ENCODE measurements at places on chromosomes 3 and 15.
A peak's percentile ranks its signal among the peaks of the same experiment; 100 is the strongest.

GRCh38 chr3:56145410-56145809 is 322.9 kb downstream of the ERC2 start:
- no peak for DNase-seq

DNA sequence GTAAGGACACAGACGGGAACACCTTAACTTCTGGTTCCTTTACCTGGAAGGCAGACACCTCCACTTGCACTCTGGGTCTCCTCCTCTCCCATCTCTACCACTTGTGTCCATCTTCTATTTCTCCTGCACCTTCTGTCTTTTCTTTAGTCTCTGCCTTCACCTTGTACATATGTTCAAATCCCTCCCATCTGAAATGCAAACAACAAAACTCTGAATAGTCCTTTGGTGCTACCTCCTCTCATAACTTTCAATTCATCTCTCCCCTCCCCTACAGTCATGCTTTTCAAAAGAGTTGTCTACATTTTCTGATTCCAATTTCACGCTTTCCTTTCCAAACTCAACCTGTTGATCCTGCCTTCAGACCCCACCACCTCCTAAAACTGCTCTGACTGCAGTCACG is 5.3 kb upstream of the CRABP1 start:
- DNase-seq, result no peak

DNA sequence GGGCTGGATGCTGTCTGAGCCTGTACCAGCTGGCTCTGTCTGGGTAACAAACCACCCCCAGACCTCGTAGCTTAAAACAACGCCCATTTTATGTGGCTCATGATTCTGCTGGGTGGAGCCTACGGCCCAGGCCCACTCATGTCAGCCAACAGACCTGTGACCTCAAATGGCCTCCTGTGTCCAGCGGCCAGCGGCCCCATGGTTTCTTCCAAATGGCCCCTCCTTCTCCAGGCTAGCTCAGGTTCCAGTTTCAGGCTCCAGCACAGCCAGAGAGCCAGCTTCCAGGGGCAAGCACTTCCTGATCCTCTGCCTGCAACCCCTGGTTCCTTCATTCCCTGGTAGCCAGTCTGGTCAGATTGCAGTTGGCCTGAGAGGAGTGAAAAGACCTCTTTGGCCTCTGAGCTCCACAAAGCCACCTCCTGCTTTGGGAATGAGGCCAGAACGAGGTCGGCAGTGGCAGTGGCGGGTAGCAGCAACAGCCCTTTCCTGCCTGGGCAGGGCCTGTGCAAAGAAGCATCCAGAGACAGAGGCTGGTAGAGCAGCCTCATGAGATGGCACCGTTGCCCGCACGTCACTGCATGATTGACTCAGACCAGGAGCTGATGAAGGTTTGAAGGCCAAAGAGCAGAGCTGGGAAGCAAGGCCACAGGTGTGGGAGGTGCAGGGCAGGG is 21.0 kb upstream of the PLXNA1 start:
- peak; percentile 38 for DNase-seq

- peak; percentile 85 for DNase-seq
Observed at GRCh38 chr15:91942720-91943394, 89.3 kb downstream of the SLCO3A1 start.

DNA sequence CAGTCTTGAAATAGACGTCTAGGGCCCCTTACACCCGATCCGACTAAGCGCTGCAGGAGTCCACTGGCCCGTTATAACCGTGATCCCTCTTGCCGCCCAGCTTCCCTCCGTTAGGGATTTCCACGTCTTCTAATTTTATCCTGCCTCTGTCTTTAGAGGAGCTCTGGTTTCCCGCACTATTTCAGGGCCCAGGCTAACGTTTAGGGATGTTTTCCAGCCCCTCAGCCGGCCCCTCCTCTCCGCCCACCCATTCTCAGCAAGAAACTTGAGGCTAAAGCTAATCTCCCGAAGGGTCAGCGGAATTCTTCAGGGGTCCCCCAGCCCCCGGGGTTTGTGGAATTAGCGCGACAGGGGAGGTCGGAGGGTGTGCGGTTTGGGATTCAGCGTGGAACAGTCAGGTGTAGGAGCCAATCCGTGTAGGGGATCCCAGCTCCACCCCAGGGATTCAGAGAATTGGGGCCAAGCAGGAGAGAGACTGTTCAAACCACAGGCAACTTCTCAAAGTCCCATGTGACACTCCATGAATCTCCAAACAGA is 1.6 kb downstream of the PTX3 start:
- DNase-seq, result no peak

- no peak for DNase-seq
Observed at GRCh38 chr3:158839966-158840365, 38.1 kb downstream of the MFSD1 start.

- DNase-seq, result no peak
Observed at GRCh38 chr15:84609818-84610525, 9.2 kb downstream of the ZSCAN2 start.

GRCh38 chr3:97810779-97811390 is 10.9 kb upstream of the CRYBG3 start:
- no peak for DNase-seq

- DNase-seq, result no peak
Observed at GRCh38 chr3:177828208-177828565, 630.9 kb upstream of the TBL1XR1 start.

- no peak for DNase-seq
Observed at GRCh38 chr3:125025642-125026041, 30.2 kb downstream of the HEG1 start.

DNA sequence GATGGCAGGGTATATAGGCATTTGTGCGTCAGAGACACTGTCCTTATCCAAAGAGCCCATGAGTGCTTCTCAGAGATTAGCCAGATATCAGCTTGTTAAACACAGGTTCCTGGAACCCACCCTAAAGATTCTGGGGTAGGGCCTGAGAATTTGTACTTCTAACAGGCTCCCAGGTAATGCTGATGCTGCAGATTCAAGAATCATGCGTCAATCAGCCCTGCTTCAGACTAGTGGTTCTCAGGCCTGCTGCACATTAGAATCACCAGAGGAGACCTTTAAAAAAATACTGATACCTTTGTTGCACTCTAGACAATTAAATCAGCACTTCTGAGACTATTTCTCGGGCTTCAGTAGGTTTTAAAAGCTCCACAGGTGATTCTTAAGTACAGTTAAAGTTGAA is 369.5 kb downstream of the MFSD1 start:
- no peak for DNase-seq

GRCh38 chr3:4083225-4084015 is 219.7 kb upstream of the SETMAR start:
- DNase-seq, result no peak

GRCh38 chr15:77474310-77474988 is 53.8 kb downstream of the HMG20A start:
- no peak for DNase-seq

GRCh38 chr15:34861214-34861613 is 65.9 kb upstream of the ACTC1 start:
- DNase-seq, result no peak

GRCh38 chr15:79513940-79514339 is 81.8 kb downstream of the MINAR1 start:
- DNase-seq, result no peak

DNA sequence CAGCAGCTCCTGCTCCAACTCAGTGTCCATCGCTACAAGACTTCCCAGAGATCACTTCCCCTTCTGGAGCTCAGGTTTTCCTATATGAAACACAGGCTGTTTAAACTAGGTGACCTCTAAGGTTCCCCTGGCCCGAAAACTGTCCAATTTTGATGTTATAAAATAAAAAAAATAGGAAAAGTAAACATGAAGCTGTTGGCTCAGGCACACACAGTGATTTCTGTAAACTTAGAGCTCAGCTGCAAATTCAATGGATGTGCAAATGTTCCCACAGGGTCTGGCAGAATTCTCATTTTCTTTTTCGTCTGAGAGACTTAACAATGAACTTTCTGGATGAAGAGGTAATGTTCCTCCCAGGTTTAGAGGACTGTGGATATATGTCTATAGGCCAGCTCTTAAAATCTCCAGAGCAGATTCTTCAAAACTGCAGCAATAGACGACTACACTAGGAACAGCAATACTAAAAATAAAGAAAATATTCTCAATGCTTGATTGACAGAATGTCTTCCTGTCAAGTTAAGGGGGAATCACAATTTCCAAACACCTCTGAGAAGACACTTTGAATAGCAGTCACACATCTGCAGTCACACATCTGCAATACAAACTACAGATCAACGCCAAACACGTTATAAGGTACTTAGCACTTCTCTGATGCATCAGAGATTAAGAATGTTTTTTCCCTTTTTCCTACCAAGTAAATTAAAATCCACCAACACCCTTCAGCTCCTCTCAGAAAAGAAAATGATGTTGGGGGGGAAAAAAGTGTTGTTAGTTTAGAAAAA is 2.8 kb downstream of the NUP210 start:
- no peak for DNase-seq

DNA sequence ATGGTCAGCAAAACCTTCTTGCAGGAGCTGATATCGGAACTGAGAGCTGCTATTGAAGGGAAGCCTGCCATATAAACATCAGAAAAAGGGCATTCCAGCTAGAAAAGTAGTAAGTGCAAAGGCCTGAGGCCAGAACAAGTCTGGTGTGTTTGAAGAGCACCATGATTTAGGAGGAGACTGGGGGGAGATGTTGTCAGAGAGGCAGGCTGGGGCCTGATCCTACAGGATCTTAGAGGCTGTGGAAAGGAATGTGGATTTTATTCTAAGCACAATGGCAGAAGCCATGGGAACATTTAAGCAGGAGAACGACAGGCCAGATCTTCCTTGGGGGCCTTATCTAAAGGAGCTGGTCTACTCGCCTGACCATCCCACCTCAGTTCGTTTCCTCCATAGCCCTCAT is 5.1 kb upstream of the MUC13 start:
- no peak for DNase-seq

DNA sequence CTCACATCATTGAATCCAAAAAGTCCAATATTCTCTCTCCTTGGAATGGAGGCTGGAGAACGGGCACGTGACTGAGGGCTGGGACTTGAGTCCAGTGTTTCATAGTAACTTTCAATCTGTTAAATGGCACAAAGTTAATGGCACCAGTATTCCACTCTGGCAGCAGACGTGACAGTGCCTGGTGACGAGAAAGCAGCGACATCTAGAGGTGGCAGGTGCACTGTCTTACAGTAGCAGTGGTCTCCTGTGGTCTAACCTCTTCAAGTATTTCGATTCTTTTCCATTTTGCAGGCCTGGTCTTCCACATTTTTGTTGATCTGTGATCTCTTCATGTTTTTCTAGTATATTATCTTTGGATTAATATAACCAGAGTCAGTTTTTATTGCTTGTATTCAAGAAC is 107.1 kb downstream of the OXSM start:
- peak; percentile 21 for DNase-seq

GRCh38 chr3:49634736-49635135 is 39.4 kb upstream of the APEH start:
- DNase-seq, result no peak

DNA sequence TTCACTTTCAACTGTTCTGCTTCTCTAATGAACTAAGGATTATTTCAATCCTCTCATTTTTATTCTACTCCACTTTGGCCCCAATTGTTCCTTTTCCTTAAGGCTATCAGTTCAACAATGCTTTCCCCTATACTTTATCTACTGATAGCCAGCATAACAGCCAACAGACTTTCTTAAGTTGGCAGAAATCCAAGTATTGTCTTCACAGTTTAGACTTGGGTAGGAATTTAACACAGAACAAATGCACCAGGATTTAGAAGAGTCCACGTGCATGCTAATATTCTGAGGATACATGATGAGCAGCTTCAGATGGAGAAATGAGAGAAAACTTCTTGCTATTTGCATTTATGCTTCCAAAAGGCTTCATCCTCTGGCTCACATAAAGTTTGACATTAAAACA is 54.8 kb downstream of the FBN1 start:
- DNase-seq, result no peak

- DNase-seq, result no peak
Observed at GRCh38 chr3:9692416-9692815, 11.2 kb upstream of the CPNE9 start.

- DNase-seq, result peak; percentile 59
Observed at GRCh38 chr3:190514413-190515153, 698 bp downstream of the IL1RAP start.

GRCh38 chr15:88989578-88989977 is 76.4 kb upstream of the MFGE8 start:
- DNase-seq, result peak; percentile 42

DNA sequence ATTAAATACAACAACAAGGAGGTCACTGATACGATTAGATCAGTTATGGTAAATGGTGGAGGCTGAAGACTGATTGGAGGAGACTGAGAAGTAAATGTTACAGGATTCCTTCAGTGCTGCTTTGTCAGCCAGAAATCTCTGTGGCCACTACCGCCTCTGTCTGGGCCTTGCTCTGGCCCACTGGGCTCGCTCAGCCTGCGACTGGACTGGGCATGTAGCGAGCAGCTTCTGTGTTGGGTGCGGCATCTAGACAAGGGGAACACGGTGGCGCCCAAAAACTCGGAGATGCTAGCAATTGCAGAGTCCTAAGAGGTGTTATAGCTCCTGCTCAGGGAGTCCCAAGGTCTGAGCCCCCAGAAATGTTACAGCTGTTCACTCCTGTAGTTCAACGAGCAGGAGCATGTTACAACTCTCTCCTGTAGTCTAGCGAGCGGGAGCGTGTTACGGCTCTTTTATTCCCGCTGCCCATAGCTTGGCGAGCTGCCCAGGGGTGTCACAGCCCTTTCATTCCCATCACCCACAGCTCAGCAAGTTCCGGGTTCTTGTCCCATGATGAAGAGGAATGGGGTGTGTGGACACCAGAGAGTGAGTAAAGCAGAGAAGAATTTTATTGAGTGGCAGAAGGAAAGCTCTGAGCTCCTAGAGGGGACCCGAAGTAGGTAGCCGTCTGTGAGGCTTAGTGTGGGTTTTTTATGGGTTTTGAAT is 24.7 kb downstream of the SLC15A2 start:
- no peak for DNase-seq

DNA sequence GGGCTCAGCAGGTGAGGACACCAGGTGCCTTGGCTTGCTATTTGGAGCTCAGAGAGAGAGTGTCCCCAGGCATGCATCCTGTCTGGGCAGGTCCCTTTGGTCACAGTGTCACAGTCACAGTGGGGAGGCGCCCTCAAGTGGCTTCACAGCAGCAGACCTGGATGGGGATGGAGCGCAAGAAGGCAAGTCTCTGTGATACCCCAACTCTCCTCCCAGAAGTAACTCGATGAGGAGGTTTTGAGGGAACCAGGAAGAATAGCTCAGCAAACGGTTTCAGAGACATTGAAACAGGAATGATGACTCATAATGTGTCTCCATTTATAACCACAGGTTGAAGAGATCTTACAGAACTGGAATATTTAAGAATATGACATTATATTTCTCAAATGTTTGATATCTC is 66.5 kb upstream of the SH3GL3 start:
- DNase-seq, result peak; percentile 63

GRCh38 chr3:69566275-69566674 is 173.0 kb upstream of the MITF start:
- no peak for DNase-seq
